ENCODE measurements at places on chromosomes 6 and 20. TPM values are rescaled to one million over a fixed set of nuclear protein-coding genes. Genes with fewer than 3 reads are reported as not detected.

DNA sequence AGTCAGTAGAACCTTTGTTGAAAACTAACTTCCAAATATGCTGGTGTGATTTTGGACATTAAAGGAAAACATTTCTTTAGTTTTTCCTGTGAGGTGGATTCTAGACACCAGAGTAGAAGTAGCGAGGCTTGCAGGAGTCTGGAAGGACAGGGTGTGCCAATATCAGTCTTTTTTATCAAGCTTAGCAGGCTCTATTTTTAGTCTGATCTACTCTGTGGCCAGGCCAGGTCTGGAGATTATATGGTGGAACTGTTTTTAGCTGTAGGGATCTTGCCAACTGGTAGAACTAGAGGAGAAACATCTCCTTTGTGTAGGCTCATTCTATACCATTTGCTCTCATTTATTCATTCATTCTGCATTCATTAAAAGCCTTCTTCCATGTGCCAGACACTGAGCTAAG is 42.7 kb downstream of the LRP11 start:
- DNase-seq = no peak

- no peak for DNase-seq
Observed at GRCh38 chr6:169867751-169868191, 116.3 kb downstream of the ERMARD start.

DNA sequence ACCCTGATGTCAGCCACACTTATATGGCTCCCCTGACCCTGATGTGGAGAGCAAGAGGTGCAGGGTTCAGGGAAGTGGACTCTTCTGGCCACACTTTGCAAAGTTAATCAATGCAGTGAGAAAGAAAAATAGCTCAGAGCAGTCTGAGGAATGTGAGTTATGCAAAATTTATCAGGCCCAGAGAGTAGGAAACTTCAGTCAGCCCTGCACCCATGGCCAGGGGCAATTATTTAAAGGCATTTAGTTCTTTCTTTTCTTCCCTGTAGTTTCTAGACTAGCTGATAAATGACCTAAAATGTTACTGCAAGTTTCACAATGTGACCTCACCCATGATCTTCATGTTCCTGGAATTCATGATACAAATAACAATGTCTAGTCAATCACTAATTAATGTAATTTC is 143.7 kb upstream of the GGTLC1 start:
- no peak for DNase-seq

DNA sequence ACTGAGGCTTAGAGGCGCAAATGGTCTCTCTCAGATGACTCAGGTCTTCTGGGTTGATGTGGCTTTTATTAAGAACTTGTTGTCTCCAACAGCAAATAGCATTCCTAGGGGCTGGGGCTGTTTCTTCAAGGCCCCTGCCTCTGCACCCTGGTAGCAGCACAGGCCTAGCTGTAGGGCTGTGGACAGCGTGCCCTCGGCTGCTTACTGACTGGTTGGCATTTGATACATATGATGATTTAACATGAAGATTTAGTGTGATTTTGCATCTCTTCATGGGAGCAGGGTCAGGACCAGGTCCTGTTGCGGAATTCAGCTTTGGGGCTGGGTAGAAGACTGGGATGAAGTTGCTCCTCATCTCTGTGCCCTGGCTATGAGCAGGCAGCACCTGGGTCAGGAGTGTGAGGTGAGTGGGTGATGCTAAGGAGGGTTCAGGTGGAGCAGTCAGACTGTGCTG is 24.3 kb upstream of the IER3 start:
- DNase-seq = no peak

DNA sequence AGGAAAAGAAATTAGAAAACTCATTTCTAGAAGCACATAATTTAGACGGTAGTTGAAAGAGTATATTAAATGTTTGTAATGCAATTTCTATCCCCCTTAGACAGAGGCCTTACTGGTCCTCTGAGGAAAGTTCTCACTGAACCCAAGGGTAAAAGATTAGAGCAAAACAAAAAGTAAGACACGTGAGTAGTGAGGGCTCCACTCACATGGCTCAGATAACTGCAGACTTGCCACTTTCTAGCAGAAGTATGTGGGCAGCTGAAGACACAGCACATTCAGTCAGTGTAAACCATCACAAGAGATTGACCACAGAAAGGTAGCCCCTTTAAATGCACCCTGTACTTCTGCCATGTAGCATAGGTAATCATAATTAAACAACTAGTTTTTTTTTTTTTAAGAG is 193.8 kb downstream of the BTBD9 start:
- no peak for DNase-seq

DNA sequence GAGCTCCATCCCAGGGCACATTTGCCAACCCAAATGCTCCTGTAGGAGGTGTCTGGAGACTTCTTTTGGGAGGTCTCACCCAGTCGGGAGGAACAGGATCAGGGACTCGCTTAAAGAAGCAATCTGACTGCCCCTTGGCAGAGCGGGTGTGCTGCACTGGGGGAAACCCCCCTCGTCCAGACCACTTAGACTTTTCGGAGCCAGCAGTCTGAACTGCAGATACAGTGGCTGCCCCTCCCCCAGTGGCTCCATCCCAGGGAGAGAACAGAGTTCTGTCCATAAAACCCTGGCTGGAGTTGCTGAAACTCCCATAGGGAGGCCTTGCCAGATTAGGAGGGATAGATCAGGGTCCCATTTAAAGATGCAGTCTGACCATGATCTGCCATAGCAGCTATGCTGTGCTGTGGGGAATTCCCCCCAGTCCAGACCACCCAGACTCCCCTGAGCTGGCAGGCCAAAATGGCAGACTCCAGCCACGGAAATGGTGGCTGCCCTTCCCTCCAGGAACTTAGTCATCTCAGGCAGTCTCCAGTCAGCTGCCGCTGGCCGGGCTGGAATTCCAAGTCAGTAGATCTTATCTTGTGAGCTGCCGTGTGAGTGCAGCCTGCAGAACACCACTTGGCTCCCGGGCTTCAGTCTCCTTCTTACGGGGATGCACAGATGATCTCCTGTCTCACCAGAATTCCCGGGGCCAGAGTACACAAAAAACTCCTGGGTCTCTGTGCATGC is 278.1 kb upstream of the SASH1 start:
- no peak for DNase-seq

DNA sequence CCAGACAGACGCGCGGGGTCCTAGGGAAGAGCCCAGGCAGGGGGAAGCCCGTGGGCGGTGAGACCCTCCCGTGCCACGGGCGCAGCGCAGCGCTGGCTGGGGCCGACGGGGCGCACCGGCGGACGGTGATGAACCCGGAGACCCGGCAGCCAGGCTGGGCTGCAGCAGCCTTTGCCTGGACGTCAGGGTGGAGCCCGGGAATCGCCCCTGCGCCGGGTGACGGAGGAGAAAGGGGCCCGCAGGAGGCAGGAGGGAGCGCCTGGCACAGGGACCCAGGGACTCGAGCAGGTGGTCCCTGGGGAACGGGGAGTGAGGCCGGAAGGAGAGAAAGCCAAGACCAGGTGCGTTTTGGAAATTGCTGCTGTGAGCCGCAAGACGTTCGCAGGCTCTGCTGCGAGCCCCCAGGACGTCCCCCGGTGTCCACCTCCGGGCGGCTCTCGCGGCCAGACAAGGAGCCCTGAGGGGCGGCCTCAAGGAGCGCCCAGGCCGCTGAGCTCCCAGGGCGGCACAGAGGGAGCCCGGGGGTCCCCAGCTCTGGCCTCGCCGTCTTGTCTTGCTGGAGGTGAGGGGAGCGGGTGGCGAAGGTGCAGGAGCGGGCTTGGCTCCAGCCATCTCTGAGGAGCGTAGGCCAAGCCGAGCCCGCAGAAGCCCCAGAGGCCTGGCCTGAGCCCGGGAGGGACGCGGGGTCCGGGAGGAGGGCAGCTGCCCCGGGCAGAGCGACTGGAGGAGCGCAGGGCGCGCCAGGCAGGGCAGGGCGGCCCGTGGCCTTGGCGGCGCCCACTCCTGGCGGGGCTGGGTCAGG is 191.2 kb upstream of the PDE10A start:
- no peak for DNase-seq

- DNase-seq = no peak
Observed at GRCh38 chr6:8940356-8940755, 505.0 kb upstream of the SLC35B3 start.

DNA sequence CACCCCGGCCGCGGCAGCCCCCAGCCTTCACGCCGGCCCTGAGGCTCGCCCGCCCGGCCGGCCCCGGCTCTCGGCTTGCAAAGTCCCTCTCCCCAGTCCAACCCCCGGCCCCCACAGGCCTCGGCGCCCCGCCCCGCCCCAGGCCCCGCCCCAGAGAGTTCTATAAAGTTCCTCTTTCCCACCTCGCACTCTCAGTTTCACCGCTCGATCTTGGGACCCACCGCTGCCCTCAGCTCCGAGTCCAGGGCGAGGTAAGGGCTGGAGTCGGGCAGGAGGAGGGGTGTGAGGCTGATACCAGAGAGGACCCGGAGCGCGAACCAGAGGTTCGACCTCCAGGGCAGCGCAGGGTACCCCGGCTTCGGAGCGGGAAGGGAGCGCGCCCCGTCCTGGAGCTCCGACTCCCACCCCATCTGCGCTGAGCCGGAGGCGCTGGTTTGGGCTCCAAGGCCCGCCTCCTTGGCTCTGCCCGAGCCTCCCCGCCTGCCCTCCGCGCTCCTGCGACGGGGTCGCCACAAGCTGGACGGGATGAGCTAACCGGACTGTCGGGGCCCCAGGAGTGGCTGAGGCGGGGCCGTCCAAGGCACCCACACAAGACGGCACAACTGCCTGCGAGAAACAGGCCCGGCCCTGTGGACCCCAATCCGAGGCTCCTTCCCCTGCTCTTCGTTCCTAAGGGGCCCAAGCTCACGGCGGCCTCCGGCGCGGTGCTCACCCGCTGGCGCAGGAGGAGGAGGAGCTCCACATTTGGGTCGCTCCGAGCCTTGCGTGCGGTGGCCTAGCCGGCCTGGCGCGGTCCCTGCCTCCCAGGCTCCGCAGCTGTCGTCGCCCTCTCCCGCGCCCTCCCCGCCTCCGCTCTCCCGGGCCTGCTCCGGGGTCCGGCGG is at the start of gene IRF4:
IRF4 (plus strand) TSS at position 194 of the 882 bp plus-strand sequence. CDS start 1,401 bp downstream, outside the sequence.
- DNase-seq = no peak

Gene COL21A1
- total RNA-seq = 13.3 TPM

Gene SNX21
- 60.4 TPM for total RNA-seq

Gene HLA-A
- 564 TPM for total RNA-seq

Measured in prostate gland (tissue), 2 donors.